T follicular helper cell (primary cell): ENCODE measurements at places on chromosomes 3 and 15.

GRCh38 chr3:34583451-34583850 lies 785.0 kb downstream of the PDCD6IP start:
- DNase-seq, result no peak

DNA sequence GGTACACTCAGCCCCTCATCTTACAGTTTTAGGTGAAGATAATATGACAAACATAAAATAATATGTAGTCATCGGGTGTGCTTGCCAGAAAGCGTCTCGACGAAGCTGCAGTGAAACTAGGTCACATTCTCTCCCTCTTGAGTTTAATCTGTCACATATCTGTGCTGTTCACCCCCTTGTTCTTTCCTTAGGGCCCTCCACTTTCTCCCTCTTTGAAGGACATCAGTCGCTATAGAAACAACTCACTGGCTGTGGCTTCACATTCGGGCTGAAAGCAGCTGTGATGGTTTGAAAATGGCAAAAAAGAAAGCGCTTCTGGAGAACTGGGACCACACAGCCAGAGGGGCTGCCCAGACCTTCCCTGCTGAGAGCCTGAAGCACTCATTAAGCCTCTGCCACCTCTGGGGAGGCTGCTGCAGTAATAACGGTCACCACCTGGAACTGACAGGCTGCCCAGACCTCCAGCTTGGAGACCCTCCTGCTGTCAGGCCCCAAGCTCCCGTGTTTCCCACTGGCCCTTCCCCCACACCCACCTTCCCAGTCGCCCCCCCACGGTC lies 50.3 kb downstream of the ABTB1 start:
- DNase-seq, result no peak

DNA sequence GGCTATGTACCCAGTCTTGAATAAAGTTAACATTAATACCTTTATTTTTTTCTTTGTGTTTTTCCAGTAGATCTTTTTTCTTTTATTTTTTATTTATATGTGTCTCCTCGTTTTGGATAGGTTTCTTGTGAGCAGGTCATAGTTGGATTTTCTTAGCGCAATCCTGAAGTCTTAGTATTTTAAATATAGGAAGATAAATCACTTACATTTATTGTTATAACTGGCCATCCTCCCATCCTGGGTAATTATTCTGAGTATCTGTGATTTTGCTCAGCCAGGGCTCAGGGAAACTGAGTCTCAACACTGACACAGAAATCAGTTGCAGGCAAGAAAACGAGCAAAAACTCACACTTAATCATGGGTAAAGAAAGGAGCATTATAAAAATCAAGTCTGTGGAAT lies 11.6 kb upstream of the SLCO3A1 start:
- DNase-seq, result no peak

- no peak for DNase-seq
Measured at GRCh38 chr15:87549296-87549695, 707.2 kb downstream of the NTRK3 start.

- no peak for DNase-seq
Measured at GRCh38 chr3:46202535-46202934, 5.6 kb downstream of the CCR1 start.
